Left lung (tissue), 14 donors: ENCODE measurements at places on chromosomes 7 and 10.

- no peak for DNase-seq
Measured at GRCh38 chr7:133053321-133053891, 28.5 kb downstream of the CHCHD3 start.

GRCh38 chr7:50264908-50265307, 39.6 kb upstream of the IKZF1 start:
- no peak for DNase-seq

GRCh38 chr10:105062951-105063350, 421.9 kb downstream of the SORCS3 start:
- DNase-seq: no peak

- no peak for DNase-seq
Measured at GRCh38 chr10:94423627-94424026, 21.3 kb downstream of the TBC1D12 start.

GRCh38 chr7:98618786-98619185, 1.7 kb downstream of the NPTX2 start:
- DNase-seq: no peak
